ENCODE measurements at places on chromosomes 1 and 21.

- no peak for DNase-seq
Observed at GRCh38 chr1:232909752-232910151, 40.7 kb upstream of the NTPCR start.

GRCh38 chr1:36525166-36525565 lies 42.5 kb upstream of the CSF3R start:
- DNase-seq: no peak

DNA sequence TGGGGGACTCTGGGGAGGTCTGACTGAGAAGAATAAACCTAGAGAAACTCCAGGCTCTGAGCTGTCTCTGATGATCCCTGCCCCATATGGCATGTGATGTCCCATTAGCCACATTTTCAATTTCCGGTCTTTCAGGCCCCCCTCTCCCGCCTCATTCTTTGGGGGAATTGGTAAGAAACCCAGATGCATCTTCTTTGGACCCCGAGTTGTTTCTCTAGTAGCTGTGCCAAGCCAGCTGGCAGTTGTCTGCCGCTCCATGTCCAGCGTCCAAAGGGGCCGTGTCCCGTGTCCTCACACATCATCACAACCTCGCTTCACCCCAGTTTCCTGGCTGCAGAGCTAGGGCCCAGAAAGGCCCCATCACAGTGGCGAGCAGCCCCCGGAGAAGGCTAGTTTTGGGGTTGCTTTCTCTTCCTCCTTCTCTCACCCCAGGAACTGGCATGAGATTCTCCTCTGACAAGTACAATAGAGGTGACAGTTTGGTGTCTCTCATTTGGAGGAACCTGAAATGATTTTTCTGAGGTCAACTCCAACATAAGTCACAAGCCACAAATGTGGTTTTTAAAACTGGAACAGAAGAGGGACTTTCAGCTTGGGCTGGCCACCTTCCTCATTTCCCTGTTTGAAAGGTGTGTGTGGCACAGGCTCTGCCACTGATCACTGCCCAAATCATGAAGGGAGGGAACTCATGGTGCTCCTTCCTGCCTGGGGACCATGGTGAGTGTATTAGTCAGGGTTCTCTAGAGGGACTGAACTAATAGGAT lies 6.4 kb upstream of the GPR157 start:
- DNase-seq: no peak

GRCh38 chr1:204728456-204728855 lies 42.9 kb upstream of the LRRN2 start:
- no peak for DNase-seq

- DNase-seq: no peak
Observed at GRCh38 chr21:45334591-45335081, 46.9 kb upstream of the POFUT2 start.

DNA sequence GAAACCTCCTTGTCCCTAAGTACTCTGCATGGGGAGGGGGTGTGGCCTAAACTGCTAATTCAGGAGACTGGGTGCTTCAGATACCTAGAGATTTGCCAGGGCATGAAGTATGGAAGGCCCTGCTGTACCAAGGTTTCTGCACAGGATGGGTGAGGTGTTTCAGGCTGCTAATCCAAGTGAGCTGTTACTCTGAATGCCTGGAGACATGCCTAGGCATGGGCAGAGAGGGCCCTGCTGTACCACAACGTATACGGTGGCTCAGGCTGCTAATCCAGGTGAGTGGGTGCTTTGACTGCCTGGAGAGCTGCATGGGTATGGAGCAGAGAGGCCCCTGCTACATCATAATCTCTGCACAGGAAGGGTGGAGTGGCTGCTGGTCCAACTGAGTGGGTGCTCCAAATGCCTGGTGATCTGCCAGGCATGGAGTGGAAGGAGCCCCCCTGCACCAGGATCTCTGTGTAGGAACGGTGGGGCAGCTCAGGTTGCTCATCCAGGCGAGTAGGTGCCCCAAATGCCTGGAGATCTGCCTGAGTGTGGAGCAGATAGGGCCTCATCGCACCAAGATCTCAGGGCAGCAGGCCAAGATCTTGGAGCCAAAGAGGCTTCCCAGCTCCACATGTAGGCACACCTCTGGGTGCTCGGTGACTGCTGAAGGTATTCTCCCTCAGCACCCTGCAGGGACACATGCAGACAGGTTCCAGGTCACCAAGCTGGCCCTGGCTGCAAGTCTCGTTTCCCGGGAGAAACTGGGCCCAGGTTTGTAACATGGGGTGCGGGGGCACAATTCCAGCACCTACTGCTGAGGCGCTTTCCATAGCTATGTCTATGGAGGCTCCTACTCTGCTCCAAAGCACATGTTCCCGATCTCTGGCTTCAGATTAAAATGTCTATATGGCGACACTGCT lies 252.5 kb upstream of the PLXNA2 start:
- no peak for DNase-seq

DNA sequence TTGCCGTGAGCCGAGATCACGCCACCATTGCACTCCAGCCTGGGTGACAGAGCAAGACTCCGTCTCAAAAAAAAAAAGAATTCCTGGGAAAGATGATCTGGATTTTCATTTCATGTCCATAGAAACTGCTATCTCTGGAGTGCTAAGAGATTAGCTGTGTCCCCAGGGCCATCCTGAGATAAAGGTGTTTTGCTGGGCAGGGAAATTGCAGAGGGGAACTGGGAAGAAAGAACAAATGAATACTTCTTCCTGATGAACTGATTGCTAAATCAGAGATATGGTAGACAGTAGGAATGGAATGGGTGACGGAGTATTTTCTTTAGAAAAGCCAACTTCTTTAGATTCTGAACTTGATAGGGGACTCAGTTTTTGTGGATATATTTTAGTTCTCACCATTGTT lies 19.2 kb downstream of the SNRPE start:
- no peak for DNase-seq

- no peak for DNase-seq
Observed at GRCh38 chr1:26784023-26784871, 3.5 kb upstream of the PIGV start.

GRCh38 chr1:27118440-27118689 lies 36.6 kb downstream of the SLC9A1 start:
- no peak for DNase-seq

DNA sequence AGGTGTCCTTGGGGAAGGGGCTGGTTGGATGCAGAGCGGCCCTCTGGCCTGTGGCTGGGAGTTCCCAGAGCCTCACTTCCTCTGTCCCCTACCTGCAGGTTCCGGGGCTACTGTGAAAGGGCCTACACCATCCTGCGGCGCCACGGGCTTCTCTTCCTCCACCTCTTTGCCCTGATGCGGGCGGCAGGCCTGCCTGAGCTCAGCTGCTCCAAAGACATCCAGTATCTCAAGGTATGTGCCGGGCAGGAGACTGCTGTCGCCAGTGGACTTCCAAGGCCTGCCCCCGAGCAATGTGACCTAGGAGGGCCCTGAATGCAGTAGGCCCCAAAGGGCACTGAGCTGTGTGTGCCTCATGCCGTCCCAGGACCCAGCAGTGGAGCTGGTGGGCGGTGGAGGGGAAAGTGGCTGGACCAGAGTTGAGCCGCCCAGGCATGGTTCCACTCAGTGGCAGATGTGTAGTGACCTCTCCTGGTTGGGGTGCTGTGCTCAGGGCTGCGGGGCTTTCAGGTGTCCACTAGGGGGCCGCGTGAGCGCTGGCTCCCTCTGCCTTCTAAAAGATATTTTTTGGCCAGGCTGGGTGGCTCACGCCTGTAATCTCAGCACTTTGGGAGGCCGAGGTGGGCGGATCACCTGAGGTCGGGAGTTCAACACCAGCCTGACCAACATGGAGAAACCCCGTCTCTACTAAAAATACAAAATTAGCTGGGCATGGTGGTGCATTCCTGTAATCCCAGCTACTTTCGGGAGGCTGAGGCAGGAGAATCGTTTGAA lies 73.4 kb downstream of the PIK3CD start:
- peak; percentile 70 for DNase-seq

DNA sequence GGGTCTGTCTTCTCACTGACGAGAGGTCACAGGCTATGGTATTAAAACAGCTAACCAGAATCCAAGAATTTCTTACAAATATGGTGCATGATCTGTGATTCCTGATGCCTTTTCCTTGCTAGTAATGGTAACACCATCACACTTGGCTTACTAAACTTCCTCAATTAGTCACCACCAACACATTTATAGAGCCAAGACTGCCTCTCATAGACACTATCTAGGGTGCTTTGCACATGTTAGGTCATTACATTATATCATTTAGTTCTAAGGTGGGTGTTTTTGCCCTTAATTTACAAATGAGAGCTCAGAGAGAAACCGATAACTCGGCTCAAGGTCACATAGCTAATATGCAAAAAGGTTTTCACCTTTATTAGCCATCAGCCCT lies 8.7 kb downstream of the KIF21B start:
- no peak for DNase-seq

DNA sequence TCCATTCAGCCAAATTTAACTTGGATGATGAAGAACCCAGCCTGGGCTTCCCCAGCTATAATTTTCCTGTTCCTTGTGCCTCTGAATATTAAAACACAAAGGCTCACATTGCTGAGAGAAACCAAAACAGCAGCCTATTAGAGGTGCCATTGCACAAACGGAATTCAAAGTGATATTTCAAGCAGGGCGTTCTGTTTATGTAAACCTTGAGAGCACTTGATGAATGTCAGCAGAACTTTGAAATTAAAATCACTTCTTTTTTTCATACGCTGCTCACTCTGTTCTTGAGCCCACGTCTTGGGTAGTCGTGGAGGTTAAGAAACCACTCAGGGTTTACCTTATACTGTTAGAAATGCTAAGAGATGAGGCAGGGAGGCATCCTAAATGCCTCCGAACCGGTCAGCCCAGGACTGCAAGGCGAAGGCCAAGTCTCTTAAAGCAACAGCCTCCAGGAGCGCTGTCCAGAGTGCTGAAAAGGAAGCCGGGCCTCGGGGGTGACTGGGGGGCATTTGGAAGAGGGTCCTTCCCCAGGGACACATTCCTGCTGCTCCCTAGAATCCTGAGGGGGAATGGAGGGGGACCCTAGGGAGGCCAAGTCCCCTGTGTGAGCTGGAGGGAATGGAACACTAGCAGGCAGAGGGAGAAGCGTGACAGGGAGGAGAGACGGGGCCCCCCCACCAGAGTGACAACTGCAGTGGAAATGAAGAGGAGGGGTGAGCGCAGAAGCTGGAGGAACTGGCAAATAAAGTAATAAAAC lies 154.8 kb upstream of the VAMP3 start:
- DNase-seq: no peak

DNA sequence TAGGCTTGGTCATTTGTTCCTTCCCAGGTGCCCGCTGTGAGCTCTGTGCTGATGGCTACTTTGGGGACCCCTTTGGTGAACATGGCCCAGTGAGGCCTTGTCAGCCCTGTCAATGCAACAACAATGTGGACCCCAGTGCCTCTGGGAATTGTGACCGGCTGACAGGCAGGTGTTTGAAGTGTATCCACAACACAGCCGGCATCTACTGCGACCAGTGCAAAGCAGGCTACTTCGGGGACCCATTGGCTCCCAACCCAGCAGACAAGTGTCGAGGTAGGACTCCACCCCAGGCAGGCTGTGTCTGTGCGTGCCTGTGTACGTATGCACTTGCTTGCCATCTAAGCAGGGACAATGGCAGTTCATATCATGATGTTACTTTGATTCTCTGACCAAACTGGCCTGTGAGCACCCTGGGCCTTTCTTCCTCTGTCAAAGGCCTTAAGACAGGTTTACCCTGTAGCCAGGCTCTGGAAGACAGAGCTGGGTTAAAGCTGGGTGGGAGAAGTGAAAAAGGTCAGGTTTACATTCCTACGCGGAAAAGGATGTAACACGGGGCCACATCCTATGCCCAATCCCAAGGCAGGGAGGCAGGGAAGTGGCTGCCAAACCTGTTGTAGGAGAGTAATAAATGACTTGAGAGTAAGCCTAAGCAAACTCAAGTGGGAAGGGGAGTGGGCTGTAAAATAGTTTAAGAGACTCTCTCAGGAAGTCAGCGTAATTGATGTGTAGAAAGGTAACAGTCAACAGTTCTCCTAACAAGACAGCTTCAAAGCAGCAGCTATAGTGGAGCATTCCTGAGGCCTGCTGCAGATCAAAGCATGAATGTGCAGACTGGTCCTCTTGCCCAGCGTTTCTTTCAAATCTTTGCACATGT lies 42.5 kb downstream of the LAMC2 start:
- no peak for DNase-seq

- DNase-seq: no peak
Observed at GRCh38 chr1:188394677-188395076, 1565.9 kb downstream of the PLA2G4A start.

DNA sequence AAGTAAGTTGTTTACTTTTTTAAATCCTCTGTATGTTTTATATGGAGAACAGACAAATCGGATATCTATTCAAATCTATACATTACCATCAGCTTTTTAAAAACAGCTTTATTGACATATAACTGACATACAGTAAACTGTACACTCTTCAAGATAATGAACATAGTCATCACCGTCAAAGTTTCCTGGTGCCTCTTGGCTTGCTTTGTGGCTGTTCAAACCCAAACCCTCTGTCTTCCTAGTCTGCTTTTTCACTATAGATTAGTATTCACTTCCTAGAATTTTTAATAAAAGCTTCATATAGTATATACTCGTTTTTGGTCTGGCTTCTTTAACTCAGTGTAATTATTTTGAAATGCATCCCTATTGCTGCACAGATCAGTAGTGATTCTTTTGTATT lies 56.4 kb upstream of the TPTE start:
- DNase-seq: no peak

GRCh38 chr21:25890001-25890400 lies 155.2 kb downstream of the GABPA start:
- no peak for DNase-seq

- DNase-seq: no peak
Observed at GRCh38 chr21:35349376-35350080, 300.4 kb upstream of the RUNX1 start.

- no peak for DNase-seq
Observed at GRCh38 chr1:198132060-198132781, 24.6 kb upstream of the NEK7 start.

DNA sequence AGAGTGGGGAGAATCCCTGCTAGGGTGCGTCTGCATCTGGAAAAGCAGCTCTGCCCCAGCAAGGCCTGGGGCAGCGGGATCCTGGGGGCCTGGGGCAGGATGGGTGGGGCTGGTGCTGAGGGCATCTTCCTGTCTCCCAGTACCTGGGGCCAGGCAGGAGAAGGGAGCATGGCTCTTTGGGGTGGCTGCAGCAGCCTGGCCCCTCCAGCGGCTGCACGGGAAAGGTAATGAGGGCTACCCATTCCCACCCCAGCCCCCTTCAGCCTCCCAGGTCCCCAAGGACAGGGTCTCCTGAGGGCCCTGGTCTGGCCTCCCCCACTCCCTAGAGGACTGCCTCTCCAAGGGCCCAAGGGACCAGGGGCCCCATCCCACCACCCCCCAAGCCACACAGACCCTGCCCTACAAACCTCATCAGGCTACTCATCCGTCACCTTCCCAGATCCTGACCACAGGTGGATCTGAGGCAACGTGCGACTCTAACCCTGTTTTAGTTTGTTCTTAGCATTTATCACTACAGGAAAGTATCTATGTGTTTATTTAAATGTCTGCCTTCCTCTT lies 910 bp upstream of the ANKRD65 start:
- DNase-seq: no peak

- DNase-seq: no peak
Observed at GRCh38 chr21:21018821-21019220, 20.6 kb downstream of the NCAM2 start.

Data from activated CD4-positive, alpha-beta T cell treated with anti-CD3 and anti-CD28 coated beads, Interleukin-2, Interleukin-4, amounts not matched to agents 100 ng/mL and 50 ng/mL, durations not matched to agents 16 hours and 8 hours (primary cell).